T-helper 2 cell (primary cell): ENCODE measurements at places on chromosomes 7 and 10.

DNA sequence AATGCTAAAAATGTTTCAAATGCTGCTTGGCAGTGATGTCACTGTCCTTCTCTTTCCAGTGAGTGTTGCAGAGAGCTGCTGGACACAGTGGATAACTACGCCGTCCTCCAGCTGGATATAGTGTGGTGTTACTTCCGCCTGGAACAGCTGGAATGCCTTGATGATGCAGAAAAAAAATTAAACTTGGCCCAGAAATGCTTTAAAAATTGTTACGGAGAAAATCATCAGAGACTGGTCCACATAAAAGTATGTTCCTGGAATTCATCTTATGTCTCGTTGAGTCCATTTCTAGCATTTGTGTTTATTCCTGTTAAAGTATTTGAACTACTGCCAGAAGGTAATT, 25.2 kb downstream of the NUB1 start:
- no peak for DNase-seq

DNA sequence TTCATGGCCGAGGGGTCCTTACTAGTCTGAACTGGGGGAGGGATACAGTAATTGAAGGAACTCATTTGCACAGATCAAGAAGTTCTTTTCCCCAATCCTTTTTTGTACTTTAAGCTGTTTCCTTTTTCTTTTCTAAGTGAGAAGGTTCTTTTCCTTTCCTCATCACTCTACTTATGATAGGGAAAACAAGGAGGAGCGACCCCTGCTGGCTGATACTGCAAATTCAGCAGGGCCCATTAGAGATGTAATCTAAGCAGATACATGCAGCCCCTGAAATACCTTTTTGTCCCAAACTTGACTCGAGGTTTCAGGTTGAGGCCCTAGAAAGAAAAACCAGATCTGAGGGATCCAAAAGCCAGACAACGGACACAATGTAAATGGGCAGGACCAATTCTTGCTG, 305.5 kb downstream of the DNAJB9 start:
- no peak for DNase-seq

- DNase-seq, result no peak
Observed at GRCh38 chr10:69963178-69963834, 89.3 kb upstream of the MACROH2A2 start.

DNA sequence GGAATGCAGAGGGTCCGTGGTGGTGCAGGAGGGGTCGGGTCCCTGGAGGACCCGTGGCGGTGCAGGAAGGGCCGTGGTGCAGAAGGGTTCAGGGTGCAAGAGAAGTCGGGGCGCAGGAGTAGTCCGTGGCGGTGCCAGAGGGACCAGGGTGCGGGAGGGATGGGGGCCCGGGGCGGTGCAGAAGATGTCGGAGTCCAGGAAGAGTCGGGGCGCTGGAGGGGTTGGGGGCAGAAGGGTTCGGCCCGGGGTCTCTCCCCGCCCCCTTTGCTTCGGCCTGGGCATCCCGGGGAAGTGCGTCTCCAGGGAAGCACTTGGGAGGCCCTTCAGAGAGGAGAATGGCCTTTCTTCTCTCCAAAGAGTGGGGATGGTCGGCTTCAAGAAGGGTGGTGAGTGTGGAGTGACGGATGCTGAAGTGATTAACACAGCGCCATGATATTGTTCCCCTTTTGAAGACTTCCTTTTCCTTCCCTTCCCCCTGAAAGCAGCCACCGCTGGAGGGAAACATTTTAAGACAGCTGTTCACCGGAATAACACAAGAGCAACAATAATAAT, 997 bp downstream of the WDR37 start:
- no peak for DNase-seq

DNA sequence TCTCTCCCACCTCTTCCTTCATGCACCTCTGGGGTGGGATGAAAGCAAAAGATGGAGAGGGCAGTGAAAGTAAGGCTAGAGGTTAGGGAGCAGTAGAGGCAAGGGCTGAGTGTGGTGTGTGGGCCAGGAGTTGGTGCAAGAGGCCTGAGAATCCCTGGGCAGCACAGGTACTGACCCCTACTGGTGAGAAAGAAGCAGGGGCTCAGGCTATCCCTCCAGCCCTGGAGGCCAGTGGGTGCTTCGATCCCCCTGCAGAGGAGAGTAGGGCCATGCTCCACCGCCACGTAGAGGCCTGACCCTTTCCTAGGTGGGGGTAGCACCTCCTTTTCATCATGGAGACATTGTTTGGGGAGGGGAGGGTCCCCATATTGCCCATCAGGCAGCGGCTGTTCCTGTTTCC, 9.8 kb downstream of the CDHR1 start:
- no peak for DNase-seq

DNA sequence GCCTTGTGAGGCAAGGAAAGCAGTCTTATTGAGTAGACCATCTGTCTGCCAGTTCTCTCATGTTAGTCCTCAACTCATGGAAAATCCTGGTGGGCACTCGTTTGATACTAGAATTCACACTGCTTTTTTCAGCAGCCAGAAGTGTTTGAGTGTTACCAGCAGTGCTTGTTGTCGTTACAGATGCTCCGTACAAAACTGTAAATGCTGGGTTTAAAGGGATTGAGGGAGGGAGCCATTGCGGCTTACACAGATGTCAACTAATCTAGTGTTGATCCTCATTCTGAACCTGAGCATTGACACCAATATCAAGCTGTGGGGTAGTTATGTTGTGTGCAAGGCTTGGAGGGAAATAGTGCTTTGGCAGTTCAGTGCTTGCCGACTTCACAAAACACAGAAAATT, 348.6 kb downstream of the AUTS2 start:
- DNase-seq, result no peak

- DNase-seq, result no peak
Observed at GRCh38 chr10:8407501-8408021, 353.1 kb downstream of the GATA3 start.

DNA sequence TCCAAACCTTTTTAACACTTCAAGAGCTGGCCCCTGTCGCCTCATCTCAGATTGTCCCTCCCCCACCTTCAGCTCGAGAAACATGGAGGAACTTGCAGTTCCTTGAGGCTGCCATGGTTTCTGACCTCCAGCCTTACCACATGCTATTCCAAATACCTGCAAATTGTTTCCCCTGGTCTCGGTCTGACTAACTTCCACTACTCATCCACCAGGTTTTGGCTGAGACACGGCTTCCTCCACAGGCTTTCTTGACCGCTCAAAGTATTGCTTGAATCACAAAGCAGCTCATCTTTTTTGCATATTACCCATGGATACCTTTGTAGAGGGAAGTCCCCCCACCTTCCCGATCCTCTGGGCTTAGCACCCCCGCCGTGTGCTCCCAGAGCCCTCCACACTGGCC, 5.2 kb upstream of the SAMD8 start:
- no peak for DNase-seq

GRCh38 chr10:44897049-44897448, 14.1 kb upstream of the TMEM72 start:
- no peak for DNase-seq

- DNase-seq, result no peak
Observed at GRCh38 chr7:106317971-106318370, 33.2 kb upstream of the NAMPT start.

DNA sequence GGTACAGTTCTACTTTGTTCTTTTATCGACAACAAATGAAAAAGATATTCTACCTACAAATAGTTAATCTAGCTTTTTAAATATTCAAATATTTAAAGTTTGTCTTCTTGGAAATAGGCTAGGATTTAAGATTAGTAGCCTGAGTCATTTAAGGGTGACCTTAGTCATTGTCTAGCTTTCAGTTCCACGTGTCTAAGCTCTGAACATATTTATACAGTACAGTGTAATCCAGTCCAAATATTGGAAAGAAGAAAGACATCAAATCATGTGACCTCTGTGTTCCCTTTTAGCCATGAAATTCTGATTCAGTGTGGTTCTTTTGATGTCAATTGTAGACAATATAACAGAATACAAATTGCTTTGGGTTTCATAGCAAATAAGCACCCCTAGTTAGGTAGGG, 121.1 kb downstream of the MALRD1 start:
- DNase-seq, result no peak

DNA sequence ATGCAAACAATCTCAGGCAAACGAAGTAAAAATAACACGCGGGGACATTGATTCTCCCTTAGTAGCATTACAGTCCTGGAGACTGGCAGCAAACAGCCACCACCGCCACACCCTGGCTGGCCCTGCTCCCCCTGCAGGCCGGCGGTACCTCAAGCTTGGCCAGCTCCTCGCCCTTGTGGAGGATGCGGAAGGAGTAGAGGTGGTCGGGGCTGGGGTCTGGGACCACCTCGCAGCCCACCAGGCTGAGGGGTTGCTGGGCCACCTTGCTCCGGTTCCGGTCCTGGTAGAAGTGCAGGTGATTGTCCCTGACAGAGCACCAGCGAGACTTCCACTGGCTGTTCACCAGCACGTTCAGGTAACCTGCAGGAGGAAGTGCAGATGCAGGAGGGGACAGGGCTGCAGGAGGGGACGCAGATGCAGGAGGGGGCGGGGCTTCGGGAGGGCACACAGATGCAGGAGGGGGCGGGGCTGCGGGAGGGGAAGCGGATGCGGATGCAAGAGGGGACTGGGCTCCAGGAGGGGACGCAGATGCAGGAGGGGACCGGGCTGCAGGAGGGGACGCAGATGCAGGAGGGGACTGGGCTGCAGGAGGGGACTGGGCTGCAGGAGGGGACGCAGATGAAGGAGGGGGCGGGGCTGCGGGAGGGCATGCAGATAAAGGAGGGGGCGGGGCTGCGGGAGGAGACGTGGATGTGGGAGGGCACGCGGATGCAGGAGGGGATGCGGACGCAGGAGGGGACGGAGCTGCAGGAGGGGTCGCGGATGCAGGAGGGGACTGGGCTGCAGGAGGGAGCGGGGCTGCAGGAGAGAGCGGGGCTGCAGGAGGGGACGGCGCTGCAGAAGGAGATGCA, 65.7 kb downstream of the VWA2 start:
- peak; percentile 58 for DNase-seq

- DNase-seq, result no peak
Observed at GRCh38 chr10:95873651-95874050, 34.1 kb upstream of the CC2D2B start.

- DNase-seq, result no peak
Observed at GRCh38 chr10:115167751-115168150, 74.6 kb downstream of the ATRNL1 start.

- no peak for DNase-seq
Observed at GRCh38 chr7:76031964-76032363, 15.8 kb downstream of the STYXL1 start.

GRCh38 chr7:24301703-24302102, 17.7 kb downstream of the NPY start:
- no peak for DNase-seq

DNA sequence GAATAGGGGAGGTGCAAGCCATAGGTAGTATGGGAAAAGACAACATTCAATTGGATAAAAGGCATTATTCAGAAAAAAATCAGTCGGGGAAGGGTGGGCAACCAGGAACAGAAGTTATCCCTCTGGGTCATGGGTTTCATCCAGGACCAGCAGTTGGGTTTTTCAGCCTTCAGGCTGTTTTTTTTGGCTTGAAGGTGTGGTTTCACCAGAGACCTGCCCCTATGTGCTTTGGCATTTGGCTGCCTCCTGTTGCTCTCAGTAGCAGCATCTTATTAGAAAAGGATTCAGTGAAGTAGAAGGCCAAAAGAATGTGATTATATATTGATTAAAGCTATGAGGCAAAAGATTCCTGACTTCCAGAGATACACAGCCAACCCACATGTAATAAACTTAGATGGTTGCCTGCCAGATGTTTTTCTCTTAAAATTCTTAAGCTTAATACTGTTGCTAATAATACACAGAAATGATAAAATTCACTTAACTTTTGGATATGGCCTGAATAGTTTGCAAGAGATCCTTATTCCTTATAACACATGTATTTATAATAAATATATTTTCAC, 251.7 kb upstream of the CSTF2T start:
- no peak for DNase-seq

DNA sequence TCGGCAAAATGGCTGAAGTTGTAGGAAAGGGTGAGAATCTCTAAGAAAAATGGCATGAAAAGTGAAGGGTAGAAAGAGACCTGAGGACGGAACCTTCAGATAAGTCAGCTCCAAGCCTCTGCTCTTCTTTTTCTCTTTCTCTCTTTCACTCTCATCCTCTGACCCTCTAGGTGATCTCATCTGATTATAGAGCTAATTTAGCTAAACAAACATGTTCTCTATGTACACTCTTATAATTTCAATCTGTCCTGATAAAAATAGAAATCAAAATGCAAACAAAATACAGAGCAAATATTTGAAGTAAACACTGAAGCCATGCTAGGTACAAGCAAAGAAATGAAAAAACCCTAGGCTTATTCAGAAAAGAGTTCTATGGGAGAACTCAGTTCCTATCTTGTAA, 14.4 kb upstream of the CUBN start:
- no peak for DNase-seq

GRCh38 chr10:23099816-23100215, 4.4 kb downstream of the MSRB2 start:
- DNase-seq, result no peak

- DNase-seq, result no peak
Observed at GRCh38 chr10:91709394-91709798, 76.5 kb upstream of the PPP1R3C start.

GRCh38 chr10:129915526-129916378, 48.3 kb downstream of the EBF3 start:
- DNase-seq, result no peak

DNA sequence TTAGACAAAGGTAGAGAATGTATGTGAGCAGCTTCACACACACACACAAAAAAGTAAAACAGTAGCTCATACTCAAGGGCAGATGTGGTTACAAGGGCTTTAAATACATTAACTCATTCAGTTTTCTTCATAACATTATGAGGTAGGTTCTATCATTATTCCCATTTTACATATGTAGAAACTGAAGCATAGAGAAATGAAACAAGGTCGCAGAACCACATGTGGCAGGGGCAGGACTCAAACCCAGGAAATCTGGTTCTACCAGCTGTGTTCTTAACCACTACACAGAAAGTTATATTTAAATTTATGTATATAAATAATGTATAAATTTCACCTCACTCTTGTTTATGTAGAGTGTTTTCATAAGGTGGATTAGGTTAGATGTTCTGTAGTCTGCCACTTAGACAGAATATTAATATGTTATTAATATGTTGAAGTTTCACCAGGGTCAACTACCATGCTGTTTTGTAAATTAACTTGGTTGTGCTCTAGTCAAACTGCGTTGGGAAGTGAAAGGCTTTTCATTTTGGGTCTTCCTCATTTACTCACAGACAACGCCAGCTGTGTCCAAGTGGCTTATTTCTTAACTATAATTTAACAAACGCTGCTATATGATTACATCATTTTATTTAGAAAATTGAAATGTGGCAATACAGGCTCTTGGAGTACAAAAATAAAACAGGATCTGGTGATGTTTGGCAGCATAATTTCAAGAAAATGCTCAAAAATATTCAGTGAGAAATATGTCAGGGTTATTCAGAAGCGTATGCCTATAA, 138.4 kb downstream of the MDFIC start:
- DNase-seq, result no peak
